ENCODE measurements at places on chromosomes 6 and 20.

GRCh38 chr6:14860774-14861173, 385.1 kb upstream of the JARID2 start:
- DNase-seq, result no peak

- no peak for DNase-seq
Observed at GRCh38 chr20:1800180-1800579, 95.0 kb upstream of the SIRPA start.

DNA sequence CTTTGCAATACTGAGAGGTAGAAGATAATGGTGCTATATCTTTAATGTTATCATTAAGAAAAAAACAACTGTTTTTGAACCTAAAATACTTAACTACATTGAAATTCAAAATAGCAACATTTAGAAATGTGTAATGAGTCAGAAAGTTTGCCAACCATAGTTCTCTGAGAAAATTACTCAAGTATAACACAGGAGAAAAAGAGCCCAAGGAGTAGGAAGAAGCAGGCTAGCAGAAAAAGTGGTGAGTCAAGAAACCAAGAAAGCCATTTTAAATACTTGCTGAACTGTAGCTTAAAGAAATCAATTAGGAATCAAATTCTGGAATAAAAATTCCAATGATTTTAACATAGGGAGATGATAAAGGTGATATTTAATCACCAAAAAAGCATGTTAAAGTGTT, 181.0 kb upstream of the RSPO3 start:
- DNase-seq, result no peak

DNA sequence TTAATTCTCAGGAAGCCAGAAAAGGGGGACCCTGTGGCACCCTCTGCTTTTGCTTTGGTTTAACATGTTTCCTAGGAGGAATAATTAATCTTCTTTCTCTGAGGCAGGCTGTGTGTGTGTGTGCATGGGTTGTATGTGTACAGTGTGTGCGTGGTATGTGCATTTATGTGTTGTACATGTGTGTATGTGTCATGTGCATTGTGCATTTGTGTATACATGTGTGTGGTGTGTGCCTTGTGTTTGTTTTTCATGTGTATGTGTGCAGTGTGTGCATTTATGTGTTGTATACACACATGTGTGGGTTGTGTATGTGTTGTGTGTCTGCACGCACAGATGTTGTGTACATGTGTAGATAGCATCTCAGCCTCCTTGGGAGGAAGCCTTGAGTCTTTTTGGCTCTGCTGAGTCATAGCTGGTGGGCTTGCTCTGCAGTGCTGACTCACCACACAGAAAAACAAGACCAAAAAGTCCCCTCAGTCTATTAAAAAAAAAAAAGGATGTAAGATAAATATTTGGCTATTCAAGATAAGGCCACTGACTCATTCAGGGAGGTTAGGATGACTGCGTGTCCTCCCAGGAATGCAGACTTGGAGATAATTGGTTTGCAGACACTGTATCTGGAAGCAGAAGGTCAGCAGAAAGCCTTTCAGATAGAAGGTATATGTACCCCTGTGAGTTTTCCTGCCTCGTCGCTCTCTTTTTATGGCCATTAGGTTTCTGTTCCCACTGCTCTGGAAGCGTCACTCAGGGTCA, 58.6 kb downstream of the SYNJ2 start:
- peak; percentile 33 for DNase-seq

DNA sequence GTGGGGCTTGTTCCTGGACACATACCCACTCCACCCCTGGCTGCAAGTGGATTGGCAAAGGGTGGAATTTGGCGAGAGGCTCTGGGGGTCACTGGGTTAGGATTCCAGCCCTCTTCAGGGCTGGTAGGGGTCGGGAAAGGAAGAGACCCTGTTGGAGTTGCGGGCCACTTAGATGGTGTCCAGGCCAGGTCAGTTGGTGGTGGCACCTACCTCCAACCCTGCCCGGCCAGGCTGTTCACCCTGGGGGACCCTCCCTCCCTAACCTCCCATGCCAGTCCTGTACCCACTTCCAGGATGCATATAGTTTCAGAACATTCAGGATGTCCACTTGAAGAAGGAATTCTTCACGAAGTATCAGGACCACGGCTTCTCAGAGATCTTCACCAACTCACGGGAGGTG, 21.0 kb downstream of the CAPN11 start:
- no peak for DNase-seq
